ENCODE measurements at places on chromosomes 6 and 20.

- no peak for DNase-seq
Observed at GRCh38 chr6:137519629-137520176, 25.5 kb upstream of the OLIG3 start.

GRCh38 chr6:87543696-87544473 is 45.9 kb downstream of the RARS2 start:
- no peak for DNase-seq

GRCh38 chr6:34412016-34412415 is 13.9 kb downstream of the RPS10 start:
- no peak for DNase-seq

DNA sequence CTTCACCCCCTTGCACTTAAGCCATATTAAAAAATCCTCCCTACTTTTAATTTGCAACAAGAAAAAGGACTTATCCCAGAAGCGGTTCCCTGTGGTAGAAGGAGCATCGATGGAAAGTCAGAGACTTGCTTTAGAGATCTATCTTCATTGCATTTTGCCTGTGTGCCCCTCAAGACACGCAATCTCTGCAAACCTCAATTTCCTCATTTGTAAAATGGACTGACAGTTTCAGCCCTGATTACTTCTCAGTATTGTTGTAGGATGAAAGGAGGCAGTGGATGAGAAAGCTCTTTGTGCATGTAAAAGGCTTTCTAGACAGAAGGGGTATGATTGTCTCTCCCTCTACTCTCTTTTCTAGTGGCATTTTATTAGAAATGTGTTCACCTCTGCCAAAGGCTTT is 410.2 kb downstream of the CDC5L start:
- DNase-seq: no peak

DNA sequence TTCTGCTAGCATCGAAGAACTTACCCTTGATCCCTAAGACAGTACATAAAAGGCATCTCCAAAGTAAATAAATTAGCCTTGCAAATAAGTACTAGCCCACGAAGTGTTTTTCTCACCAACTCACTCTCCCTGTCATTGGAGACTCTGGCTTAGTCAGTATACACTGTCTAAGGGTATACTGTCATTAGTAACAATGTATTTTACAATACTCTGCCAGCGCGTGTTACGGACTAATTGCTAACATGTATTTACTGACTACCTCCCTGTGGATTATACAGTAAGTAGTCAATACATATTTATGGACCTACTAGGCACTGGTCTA is 72.1 kb downstream of the NFATC2 start:
- no peak for DNase-seq

- DNase-seq: no peak
Observed at GRCh38 chr6:16002332-16003196, 126.3 kb upstream of the MYLIP start.

GRCh38 chr6:128491610-128492206 is 28.7 kb downstream of the PTPRK start:
- peak; percentile 81 for DNase-seq

- peak; percentile 62 for DNase-seq
Observed at GRCh38 chr6:91029211-91029610, 442.3 kb upstream of the MAP3K7 start.

DNA sequence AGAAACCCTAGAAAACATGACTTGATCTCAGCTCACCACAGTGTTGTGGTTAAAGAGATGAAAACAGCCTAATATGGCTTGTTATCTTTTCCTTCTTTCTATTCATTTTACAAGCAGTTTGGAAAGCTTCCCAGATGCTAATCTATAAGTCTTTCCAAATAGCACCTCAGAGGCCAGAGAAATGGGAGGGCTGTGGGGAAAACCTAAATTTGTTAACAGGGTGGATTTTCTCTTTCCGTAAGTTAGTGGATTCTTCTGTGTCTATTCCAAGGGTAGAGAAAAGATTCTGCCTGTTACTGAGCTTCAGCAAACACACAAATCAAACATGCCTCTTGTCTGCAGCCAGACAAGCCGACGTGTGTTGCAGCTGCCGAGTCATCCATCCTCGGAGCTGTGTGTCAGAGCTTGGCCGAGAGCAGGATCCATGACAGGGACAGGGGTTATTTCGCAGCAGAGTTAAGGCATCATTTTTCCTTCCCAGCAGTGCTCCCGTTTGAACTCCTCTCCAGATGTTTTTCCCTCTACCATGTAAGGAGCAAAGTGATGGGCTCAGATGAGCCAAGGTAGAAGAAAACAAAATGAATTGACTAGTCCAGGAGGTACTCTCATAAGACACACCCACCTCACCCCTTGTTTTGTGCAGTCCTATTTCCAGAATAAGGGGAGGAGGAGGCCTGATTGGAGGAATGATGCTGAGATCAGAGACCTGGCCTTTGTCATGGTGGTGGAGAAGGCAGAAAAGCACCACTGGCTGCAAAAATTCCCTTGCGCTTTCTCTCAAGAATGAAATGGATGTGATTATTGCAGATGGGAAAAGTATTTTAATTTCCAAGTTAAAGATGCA is 560.0 kb downstream of the C6orf118 start:
- no peak for DNase-seq

GRCh38 chr6:42276034-42276890 is 58.6 kb upstream of the MRPS10 start:
- DNase-seq: peak; percentile 88

DNA sequence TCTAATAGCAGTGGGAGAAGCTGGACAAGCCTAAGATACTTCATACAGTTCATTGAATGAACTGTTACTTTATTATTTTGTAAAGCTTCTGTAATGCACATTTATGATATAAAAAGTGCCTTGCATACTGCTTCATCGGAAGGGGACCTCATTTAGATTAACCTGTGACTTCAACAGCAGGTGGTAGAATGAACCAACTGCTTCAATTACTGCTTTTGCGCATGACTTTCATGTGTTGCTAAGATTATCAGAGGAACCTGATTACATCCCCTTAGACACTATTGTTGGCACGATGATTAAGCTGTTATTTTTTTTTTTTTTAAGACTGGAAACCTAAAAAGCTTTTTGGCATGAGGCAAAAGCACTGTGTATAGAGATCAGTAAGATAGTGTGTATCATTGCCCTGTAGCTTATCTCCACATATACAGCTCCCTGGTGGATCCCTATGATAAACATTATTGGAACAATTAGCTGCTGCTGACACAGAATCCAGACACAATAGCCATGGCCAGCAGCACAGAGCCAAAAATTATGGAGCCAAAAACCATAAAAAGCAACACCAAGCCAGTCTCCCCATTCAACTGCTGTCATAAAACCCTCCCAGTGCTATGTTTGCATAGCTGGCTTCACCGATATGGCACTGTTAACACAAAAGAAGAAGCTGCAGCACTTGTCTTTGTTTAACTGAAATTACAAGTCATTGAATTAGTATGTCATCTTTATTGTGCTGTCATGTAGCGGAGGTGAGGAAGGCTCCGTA is 731.6 kb upstream of the MMS22L start:
- DNase-seq: no peak

DNA sequence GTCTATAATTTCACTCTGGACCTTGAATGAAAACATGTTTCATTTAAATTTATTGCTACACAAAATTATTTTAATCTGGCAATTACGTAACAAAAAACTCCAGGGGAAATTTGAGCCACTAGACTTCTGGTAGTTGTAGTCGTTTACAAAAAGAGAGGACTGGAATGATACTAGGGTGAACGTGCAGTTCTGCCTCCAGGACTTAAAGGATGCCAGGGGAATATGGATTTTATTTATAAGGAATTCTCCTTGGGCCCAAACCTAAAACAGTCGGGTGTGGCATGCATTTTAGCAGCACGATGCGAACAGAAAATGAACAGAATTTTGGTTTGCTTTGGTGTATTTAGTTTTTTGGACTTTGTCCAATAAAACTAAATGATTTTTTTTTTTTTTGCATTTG is 76.9 kb downstream of the PRL start:
- no peak for DNase-seq

DNA sequence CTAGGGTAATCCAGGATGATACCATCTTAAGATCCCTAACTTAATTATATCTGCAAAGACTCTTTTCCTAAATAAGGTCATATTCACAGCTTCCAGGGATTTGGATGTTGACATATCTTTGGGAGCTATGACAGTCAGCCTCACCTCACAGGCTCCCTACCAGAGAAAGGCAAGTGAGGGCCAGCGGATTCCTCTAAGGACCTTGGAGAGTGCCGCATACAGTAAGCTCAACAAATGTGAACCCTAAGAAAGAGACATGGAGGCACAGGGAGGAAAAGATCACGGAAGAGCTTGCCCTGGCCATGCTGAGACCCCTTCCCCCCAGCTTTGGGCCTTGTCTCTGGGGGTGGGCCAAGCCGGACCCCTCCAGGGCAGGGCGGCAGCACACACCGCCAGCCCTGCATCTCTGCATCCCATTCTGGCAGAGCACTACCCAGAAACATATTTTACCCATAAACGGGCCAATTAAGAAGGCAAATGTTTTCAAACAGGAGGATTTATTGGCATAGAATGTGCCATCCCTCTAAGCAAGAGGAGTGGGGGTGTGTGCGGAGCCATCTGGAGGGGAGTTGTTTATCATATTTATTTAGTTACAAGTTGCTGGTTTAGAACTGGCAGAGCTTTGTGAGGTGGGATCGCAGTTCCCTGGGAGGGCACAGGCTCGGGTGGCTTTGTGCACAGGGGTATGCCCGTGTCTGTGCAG is 55.4 kb downstream of the CHMP4B start:
- DNase-seq: peak; percentile 80

- no peak for DNase-seq
Observed at GRCh38 chr6:2179950-2180349, 65.5 kb downstream of the GMDS start.

DNA sequence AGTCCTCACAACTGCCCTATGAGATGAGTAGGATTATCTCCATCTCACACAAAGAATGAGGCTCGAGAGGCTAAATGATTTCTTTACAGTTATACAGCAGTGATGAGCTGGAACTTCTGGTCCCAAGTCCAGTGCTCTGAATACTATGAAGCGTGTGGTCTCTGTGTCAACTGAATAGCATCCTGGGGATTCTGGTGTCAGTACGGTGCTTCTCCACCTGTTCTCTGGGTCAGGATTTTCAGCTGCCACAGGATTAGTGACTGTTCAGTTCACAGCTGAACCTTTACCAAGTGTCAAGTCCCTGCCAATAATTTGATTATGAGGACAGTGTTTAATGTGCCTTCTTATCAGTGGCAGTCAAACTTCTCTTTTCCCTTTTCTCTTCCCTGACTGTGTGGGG is 5.2 kb upstream of the MAFB start:
- DNase-seq: no peak

DNA sequence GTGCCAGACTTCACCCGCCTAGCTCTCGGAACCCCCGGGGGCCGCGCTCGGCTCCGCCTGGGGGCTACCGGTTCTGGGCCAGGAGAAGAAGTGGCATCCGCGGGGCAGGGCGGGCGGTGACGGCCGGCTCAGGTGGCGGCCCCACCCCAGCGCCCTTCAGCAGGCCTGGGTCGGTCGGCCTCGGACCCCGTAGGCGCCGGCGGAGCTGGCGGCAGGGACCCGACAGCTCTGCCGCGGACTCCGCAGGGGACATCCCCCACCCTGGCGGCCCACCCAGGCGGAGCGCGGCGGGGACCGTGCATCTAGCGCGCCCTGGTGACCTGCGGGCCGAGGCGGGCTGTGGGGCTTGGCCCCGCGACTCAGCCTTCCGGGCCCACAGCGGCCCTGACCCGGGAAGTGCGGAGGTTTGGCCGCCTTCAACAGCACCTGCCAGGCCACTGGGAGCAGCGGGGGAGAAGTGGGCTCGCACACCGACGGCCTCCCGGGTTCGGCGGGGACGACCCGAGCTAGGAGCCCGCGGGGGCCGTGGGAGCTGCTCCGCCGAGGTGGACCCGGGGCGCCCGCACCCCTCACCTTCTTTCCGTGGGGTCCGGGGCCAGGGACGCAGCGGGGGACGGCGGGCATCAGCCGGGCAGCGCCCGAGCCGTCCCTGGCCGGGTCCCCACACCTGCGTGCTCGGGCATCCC is 87.1 kb downstream of the TMEM242 start:
- no peak for DNase-seq

DNA sequence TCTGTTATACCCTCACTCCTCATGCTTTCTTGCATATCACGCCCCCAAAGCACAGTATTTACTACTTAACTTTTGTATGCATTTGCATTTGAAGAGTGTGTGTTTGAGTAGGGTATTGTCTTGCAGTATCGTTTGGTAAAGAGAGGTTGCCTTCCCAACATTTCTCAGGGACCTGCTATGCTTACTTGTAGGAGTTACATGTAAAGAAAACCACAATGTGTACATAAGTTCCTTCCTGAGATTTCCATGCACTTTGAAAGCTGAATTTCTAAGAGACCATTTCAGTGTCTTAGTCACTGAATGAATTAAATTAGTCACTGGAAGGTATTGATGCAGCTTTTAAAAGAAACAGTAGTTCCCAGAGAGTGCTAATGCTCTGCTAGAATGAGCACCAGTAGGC is 159.3 kb upstream of the LAMA2 start:
- no peak for DNase-seq

- no peak for DNase-seq
Observed at GRCh38 chr20:23399568-23400241, 21.6 kb downstream of the NAPB start.

DNA sequence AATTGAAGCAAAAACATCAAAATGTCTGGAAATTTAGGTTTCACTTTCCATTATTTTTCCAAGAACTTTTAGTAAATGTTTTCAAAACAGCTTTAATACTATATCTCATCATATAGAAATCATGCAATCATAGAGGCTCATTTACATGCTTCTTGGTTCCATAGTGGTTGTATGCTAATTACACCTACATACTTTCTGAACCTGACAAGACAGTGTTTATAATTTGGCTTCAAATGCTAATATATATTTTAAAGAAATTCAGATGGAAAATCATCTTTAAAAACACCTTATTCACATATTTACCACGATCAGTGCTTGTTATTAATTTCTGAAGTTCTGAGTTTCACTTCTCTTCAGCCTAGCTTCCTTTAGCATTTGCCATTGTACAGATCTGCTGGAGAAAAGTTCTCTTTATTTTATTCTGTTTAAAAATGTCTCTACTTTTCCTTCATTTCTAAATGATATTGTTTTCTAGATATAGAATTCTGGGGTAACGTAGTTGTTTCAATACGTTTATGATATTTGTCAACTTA is 89.9 kb downstream of the PLCB1 start:
- DNase-seq: no peak

- DNase-seq: peak; percentile 73
Observed at GRCh38 chr6:167825332-167826229, 1.1 kb upstream of the AFDN start.

Measured in NCI-H82 (cell line).